Jurkat, Clone E6-1 (cell line): ENCODE measurements at places on chromosomes 12 and 14.

DNA sequence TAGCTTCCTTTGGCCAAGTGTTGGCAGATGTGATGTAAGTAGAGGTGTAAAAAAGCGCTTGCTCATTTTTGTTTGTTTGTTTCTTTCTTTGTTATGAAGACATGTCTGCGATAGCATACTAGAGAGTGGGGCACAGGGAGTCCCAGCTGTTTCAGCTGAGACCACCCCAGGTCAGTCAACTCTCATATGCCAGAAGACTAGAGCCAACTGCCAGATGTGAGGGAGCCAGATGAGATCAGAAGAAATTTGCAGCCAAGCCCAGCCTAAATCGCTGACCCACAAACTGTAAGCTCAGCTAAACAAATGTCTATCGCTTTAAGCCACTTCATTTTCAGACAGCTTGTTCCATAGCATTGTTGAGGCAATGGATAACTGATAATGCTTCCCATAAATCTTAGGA lies 397.1 kb downstream of the APAF1 start:
- no peak for DNase-seq

DNA sequence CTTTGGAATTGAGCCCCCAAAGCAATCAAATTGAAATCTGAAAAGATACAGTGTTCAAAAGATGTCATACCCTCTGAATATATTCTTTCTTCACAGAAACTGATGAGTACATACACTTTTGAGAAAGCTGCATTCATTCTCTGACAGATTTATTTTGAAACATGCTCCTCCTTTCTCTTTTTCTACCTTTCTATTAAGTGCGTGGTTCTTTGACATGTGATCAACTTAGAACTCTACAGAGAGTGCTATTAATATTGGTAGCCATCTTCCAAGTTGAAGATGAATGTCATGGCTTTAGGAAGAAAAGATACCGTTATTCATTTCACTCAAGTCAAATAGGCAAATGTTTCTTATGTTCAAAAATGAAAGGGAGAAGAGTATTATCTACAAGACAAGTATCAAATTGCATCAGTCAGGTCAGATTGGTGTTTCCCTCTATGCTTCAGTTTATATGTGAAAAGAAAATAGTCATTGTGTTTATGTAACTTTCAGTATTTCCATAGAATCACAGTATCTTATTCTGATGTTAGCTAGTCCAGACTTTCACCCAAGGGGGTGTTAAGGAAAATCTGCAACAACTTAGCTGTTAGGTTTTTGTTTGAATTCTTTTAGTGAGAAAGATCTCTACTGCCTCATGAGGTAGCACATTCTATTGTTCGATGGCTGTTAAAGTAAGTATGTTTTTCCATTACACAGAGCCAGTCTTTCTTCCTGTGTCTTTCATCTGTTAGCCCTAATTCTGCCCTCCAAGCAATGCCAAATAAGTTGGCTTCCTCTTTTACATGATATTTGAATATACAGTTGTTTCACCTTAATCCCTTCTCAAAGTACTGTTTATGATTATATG lies 55.4 kb upstream of the GARIN2 start:
- peak; percentile 3 for DNase-seq

DNA sequence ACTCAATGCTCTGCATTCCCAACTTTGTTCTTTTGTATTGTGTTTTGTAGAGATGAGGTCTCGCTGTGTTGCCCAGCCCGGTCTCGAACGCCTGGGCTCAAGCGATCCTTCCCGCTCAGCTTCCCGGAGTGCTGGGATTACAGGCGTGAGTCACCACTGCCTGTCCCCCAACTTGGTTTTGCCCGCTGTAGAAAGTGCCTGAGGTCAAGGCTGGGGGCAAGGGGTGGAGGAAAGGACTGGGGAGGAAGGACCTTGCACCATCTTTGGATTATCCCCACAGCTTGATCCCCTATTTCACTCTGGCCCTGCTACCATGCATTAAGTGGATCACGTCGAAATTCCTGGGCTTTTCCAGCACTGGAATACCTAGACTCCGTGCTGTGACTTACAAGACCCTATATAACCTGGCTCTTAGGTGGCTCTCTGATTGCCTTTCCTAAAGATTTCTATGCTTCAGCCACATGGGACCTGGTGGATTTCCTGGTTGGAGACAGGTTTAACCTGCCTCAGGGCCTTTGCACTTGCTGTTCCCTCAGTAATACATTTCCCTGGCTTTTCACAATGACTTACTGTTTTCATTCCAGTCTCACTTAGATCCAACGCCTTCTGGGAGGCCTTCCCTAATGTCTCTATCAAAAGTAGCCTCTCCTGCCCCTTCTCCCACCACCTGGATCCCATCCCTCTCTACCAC lies 608 bp upstream of the PIANP start:
- DNase-seq = no peak

DNA sequence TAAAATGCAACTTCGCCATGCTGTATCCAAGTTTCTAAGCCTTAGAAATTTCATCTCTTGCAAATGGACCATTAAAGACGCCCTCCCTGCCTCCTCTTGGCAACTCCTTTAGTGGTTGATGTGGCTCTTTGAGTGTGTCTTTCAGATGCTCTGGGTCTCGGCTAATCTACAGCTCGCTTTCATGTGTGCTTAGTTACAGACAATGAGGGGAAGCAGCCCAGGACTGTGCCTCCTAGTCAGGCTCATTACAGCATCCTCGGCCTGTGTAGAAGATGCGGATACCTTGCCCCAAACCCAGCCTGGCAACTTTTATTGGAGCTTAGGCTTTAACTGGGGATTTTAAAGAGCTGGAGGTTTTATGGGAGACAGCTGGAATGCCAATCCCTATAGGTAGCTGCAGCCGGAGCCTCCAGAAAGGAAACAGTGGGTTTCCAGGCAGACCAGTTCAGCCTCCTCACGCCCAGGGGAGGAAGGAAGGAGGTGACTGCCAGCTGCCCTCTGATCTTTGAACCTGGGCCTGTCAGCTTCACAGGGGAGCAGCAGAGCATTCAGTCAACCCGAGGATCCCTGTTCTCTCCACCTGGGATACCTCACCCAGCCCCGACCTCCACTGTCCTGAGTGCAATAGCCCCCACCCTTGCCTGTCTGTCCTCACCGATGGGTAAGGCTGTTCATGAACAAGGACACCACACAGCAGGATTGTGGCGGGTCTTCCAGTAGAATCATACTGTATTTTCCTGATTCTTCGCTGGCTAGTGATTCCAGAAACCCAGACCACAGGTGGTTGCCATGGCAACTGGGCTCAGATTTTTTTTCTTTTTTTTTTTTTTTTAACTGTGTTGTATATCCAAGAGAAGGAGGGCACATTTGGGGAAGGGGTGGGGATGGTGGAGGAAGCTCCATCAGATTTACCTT lies 638.5 kb downstream of the MED13L start:
- DNase-seq = no peak

GRCh38 chr12:209246-209645 lies 4.7 kb downstream of the SLC6A12 start:
- no peak for DNase-seq

- DNase-seq = no peak
Measured at GRCh38 chr14:25521616-25522015, 471.7 kb upstream of the STXBP6 start.

GRCh38 chr12:11886339-11886738 lies 184.4 kb upstream of the BCL2L14 start:
- DNase-seq = no peak

GRCh38 chr14:58130116-58130782 lies 21.8 kb downstream of the ARMH4 start:
- no peak for DNase-seq

DNA sequence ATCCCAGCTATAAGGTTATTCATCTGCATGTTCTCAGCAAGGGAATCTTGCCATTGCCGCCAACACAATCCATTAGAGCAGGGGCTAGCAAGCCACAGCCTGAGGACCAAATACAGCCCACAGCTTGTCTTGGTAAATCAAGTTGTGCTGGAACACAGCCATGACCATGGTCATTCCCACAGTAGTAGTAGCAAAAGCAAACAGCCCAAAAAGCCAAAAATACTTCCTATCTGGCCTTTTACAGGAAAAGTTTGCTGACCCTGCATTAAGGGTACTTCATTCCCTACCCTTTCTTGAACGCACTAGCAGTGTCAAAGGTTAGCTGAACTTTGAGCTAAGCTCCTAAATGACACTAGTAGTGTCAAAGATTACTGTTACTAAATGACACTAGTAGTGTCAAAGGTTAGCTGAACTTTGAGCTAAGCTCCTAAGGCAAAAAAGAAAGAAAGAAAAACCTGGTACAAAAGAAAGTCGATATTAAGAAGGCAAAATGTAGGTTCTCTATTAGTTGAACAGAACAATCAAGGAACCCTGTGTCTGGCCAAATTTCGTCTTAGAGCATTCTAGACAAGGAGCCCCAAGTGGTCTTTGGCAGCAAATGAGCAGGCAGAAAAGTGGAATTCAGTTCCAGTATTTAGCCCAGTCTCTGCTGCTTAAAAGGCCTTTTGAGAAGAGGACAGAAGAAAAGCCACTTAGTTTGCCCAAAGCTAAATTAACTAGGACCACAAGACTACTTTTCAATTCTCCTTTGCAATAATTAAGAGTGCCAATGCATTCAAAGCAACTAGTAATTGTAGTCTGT lies 67.7 kb downstream of the NT5DC3 start:
- DNase-seq = no peak

DNA sequence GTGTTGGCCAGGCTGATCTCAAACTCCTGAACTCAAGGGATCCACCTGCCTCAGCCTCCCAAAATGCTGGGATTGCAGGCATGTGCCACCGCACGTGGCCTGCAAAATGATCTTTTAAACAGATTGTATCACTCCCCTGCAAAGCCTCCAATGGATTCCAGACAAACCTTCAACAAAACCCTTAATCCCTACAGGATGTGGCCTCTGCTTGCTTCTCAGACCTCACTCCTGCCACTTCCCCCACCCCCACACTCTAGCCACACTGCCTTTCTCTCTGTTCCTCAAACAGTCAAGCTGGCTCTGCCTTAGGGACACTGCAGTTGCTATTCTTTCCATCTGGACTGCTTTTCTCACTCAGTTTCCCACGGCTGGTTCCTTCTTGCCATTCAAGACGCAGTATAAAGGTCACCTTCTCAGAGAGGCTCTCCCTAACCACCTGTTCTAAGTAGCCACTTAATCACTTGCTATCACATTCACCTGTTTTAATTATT lies 47.3 kb upstream of the TMED10 start:
- DNase-seq = peak; percentile 35

GRCh38 chr12:89212339-89212771 lies 139.9 kb downstream of the DUSP6 start:
- no peak for DNase-seq

- no peak for DNase-seq
Measured at GRCh38 chr12:41289501-41289900, 101.4 kb downstream of the PDZRN4 start.

GRCh38 chr12:6268484-6269157 lies 41.9 kb upstream of the PLEKHG6 start:
- DNase-seq = no peak

DNA sequence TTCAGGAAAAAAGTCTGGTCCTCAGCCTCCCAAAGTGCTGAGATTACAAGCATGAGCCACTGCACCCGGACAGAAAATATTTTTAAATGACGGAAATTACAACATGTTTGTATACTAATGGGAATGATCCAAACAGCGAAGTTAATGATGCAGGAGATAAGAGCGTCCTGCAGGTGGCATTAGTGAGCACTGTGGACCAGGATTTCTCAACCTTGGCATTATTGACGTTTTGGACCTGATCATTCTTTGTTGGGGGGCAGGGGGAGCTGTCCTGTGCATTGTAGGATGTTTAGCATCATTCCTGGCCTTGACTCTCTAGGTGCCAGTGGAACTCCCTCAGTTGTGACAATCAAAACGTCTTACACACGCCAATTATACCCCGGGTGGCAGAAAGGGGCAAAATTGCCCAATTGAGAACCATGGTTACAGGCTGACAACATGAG lies 34.1 kb downstream of the SCFD1 start:
- DNase-seq = peak; percentile 12

DNA sequence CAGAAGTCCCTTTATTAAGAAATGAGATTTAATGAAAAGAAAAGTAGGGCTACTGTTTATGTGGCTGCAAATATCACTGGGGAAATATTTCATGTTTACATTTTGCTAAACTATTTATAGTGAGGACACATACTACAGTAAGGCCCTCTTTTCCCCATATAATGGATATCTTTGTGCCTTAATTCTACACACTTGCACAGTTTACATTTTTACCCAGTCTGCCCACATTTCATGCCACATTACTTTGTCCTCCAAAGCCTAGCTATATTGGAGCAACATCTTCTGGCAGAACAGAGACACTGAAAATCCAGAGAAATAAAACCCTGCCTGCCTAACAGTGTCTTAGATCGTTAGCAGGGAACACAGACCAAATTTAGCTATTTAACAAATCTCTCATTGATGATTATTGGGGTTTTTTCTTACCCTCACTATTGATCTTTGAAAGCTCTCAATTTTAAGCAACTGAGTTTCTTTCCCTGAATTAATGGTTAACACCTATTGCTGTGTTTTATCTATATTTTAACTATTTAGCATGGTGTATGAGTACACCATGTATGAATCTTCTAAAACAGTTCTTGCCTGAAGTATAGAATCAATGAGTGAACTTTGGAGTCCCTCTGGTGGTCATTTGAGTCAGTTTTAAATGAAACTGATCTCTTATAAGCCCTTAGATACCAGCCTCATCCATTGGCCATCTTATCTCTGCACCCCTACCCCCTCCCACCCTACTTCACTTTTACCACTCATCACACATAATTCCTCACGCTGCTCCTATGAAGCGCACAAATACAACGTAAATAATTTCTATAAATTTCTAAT lies 170.2 kb downstream of the BCAT1 start:
- peak; percentile 44 for DNase-seq

GRCh38 chr14:69439521-69440270 lies 41.2 kb downstream of the SLC39A9 start:
- no peak for DNase-seq

DNA sequence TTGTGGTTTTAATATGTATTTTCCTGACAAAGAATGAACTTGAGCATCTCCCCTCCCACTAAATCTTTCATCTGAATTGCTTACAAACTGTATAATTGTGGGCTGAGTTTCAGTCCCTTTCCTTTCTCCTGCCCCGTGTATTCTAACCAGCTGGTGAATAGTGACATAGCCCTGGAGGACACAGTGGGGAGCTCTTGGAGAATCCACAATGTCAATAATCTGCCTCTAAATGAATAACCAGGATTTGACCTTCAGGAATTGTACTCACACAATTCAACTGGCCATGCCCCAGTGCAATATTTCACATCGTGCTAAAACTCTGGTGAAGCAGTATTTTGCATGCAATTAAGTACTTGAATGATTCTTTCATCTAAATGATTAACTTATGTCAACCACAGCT lies 177.2 kb downstream of the C12orf42 start:
- no peak for DNase-seq

DNA sequence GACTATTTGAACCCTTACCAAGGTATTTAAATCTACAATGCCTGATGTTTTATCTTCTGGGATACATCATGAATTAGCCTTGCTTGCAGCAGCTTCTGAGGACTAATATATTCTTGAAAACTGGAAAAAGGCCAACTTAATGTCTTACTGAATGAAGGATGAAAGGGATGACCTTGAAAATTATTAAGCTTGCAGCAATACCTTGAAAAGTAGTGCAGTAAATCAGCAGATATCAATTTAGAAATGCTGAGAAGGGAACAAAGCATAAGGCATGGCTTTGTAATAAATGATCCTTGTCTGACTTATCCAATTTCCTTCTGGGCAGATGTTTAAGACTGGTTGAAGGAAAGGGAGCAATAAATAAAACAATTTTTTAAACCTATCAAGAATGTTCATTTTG lies 37.3 kb upstream of the FERMT2 start:
- no peak for DNase-seq

- DNase-seq = no peak
Measured at GRCh38 chr12:51017452-51017851, 8.7 kb downstream of the SLC11A2 start.
